AG04450 (cell line): ENCODE measurements at places on chromosomes 16 and 17.

GRCh38 chr16:19348578-19349315 is 63.2 kb downstream of the CLEC19A start:
- no peak for DNase-seq

DNA sequence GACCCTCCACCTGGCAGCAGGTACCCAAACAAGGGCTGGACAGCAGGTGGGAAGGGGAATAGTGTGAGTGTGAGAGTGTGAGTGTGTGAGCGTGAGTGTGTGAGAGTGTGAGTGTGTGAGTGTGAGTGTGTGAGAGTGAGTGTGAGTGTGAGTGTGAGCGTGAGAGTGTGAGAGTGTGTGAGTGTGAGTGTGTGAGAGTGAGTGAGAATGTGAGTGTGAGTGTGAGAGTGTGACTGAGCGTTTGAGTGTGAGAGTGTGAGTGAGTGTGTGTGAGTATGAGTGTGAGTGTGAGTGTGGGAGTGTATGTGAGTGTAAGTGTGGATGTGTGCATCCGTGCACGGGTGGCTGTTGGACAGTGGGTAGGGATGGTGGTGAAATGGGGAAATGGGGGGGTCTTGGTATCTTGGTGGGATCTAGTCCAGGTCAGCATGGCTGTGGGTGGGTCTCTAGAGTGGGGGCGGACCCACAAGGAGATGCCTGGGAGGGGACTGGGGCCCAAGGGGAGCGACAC is 408 bp downstream of the ADGRG1 start:
- DNase-seq, result no peak

DNA sequence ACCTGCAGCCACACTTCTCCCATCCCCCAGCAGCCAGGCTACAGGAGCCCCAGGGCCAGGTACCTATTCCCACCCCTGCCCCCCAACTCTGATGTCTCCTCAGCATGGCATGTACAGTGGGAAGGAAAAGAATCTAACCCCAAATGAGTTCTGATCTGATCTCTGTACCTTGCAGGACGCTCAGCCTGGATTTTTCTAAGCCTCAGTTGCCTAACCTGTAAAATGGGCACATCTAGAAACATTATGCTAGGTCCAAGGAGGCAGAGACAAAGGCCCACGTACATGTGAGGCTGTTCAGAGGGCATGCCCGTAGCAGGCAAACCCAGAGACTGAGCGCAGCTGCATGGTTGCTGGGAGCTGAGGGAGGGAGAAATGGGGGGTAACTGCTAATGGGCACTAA is 35.1 kb downstream of the SLC38A8 start:
- DNase-seq, result no peak

DNA sequence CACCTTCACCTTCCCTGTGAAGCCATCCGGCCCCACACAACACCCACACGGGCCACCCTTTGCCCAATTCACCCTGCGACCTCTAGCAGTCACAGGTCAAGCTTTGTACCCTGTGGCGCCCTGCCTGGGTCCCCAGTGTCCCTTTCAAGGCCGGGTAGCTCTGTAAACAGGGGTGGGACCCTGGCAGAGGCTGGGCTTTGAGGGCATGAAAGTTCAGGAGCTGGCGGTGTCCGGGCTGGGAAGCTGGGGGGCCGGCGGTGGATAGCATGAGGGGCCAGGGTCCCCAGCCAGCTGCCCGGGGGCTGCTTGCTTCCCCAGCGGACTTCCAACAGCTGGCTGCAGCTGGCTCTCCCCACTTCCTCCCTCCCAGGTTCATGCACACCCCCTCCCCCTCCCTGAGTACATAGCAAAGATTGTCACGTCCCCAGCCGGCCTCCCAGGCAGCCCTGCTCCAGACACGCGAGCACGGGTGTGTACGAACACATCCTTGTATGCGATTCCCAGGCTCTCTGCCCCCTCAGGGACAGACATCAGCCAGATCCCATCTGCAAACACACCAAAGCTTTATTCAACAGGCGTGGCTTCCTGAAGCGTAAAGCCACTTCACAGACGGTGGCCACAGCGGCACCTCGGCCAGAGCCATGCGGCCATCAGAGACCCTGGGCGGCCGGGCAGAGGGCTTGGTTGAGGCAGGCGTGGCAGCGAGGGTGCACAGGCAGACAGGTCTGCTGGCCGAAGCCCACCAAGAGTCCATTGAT is 8.2 kb downstream of the NTHL1 start:
- peak; percentile 81 for DNase-seq

GRCh38 chr17:6110592-6110991 is 40.4 kb downstream of the WSCD1 start:
- no peak for DNase-seq

- DNase-seq, result no peak
These were observed 510 bp downstream of the ERCC4 start for GRCh38 chr16:13920510-13920818.

- no peak for DNase-seq
These were observed 1.9 kb upstream of the ST6GALNAC1 start for GRCh38 chr17:76645481-76645880.

DNA sequence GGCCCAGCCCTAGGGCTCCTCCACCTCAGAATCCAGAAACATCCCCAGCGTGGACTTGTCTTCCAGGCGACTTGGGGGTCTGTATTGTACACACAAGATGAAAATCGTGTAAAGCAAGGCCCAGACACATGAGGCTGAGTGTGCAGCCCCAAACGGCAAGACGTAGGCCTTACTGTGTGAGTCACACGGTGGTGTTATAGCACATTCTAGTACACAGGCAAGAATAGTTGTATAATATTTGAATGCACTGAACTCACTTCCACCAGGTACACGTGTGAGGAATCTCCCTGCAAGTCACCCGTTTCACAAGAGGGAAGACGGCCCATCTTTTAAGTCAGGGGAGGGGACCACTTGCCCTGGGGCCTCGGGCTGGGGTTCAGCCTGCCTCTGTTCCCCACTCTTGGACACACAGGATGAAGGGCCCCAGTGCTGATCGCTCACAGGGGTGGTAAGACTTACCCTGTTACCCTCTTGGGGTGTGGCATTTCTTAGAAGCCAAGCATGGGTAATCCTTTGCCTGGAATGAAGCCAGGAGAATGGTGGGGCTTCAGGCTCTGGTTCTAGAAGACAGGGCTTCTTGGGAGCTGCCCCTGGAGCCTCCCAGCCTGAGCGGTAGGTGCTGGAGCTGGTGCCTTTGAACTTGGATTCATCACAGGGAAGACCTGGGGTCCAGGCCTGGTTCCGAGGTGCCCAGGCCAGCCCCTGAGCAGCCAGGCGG is 71.3 kb downstream of the SREBF1 start:
- DNase-seq, result no peak

GRCh38 chr17:79438058-79438457 is 172.8 kb downstream of the RBFOX3 start:
- no peak for DNase-seq

DNA sequence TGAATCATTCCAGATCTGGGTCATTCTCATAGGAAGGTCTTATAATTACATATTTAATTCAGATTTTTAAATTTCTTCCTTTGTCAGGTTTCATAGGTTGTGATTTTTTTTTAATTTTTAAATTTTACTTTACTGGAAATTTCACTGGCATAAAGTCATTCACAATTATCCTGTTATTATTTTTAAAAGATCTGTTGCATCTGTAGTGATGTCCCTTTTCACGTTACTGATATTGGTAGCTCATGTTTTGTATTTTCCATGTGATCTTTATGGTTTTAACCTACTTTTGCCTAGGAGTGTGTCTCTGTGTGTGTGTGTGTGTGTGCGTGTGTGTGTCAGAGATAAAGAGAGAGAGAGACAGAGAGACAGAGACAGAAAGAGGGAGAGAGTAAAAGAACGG is 216.6 kb upstream of the KCNJ16 start:
- DNase-seq, result no peak

- DNase-seq, result no peak
These were observed 37.3 kb upstream of the ABR start for GRCh38 chr17:1217089-1217385.

- DNase-seq, result no peak
These were observed 447.3 kb upstream of the MAF start for GRCh38 chr16:80047842-80048241.

- no peak for DNase-seq
These were observed 19.2 kb downstream of the PTRH2 start for GRCh38 chr17:59688008-59688407.

DNA sequence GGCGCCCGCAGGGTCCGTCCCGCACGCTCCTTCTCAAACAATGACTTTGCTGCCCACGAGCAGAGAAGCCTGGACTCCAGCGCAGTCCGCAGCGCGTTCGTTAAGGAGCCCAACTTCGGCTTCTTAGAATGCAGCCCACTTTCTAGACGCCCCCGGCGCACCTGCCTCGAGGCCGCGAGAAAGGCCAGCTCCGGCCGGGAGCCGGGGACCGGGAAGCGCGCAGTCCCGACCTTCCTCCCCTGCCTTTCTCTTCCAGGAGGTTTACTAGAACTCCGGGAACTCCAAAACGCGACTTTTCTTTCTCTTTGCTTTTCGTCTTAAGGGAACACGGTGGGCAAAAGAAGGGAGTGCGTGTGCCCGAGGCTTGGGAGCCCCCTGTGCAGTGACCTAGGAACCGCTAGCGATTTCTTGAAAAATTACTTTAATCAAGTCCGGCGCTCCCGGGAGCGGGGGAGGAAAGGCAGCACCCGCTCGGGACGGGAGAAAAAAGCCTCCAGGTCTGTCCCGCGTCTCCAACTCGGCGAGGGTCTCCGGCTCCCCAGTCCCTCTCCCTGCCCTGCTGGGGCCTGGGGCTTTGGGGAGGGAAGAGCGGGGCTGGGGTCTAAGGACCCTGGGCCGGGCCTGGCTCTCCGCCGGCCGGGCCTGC is 2.6 kb downstream of the HNF1B start:
- no peak for DNase-seq

- no peak for DNase-seq
These were observed 310.9 kb upstream of the KCNJ16 start for GRCh38 chr17:69764146-69764545.

DNA sequence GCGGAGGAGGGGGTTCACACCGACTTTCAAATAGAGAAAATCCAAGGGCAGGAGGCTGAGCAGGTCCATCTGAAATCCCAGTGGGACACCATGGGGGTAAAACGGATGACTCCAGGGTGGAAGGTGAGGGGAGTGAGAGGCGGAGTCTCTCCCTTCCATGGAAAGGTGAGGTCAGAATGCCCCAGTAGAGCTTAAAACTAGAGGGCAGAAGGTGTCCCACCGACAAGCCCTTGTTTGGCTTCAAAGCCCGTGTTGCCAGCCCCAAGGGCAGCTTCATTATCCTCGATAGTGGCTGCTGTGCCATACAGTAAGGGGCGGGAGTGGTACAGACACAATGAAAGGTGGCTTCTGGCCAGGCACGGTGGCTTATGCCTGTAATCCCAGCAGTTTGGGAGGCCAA is 55.7 kb downstream of the CNGB1 start:
- DNase-seq, result no peak

DNA sequence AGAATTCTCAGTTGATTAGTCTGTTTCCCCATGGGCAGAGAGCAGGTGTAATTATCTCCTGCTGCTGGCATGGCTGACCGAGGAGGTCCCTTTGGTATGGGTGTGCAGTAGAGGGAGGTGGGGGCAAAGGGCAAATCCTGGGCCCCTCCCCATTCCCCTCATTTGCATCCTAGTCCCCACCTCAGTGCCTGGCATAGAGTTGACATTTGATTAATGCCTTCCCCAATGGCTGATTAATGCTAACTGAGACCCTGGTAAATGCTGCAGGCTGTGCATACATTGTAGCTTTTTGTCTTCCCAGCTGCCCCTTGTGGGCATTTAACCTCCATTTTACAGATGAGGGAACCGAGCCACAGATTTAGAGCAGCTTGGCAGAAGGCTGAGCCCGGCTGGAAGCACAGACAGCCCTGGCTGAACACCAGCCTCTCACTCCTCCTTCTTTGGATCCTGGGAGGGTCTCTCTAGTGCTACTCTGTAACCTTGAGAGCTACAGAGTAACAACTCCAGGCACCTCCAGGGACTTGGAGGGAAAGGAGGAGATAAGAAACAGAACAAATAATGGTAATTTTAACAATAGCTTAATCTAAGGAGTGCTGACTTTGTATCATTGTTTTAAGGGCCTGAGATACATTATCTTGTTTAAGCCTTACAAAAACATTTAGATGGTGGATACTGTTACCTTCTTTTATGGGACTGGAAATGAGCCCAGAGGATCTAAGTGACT is 5.1 kb downstream of the PLCG2 start:
- no peak for DNase-seq

GRCh38 chr16:87201052-87201451 is 116.1 kb downstream of the C16orf95 start:
- peak; percentile 95 for DNase-seq

DNA sequence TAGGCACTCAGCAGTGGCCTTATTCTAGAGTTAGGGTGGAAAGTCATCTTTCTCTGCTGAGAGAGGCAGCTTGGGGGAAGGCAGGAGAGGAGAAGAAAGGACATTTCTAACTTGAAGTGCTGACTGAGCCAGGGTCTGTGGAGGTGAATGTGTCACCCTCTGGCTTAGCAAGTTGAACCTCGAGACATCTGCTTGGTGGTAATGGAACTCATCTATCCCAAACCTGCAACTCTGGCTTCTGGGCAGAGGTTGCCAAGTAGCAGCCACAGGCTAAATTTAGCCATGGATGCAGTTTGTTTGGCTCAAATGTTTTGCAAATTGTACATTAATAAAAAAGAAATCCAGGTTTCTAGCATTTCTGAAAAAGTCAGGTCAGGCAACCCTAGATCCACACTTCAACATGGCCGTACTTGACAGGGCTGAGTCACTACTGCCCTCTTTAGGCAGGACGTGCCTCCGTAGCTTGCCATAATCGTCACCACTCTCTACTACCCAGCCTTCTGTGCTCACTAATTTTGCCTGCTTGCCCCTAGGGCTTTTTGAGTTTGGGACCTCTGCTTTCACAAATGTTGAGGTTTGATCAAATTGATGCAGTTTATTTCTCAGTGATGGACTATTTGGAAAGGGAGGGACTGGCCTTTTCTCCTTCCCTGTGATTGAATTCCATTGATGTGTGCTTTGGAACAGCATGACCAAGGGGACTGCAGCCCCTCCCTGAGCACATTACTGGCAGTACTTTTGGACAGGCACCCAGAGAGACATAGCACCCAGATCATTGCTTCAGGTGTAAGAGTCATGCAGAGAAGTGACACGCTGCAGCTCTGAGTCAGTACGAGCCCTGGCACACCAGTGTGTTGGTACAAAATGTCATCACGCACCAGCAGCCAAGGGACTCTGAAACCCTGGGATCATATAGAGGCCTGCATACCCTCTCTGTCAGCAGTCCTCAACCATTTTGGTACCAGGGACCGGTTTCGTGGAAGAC is 5.2 kb downstream of the CDH13 start:
- DNase-seq, result no peak

GRCh38 chr17:15951368-15952047 is 6.6 kb downstream of the ADORA2B start:
- no peak for DNase-seq

GRCh38 chr17:14203388-14203787 is 33.3 kb downstream of the CDRT15 start:
- no peak for DNase-seq

- no peak for DNase-seq
These were observed 75.1 kb downstream of the METRNL start for GRCh38 chr17:83154311-83155127.

- no peak for DNase-seq
These were observed 31.1 kb downstream of the SLFN11 start for GRCh38 chr17:35342276-35342675.

- no peak for DNase-seq
These were observed 919.1 kb upstream of the EEF2KMT start for GRCh38 chr16:6016530-6017184.

GRCh38 chr16:58035356-58036170 is 10.0 kb downstream of the MMP15 start:
- no peak for DNase-seq
